ENCODE measurements at places on chromosomes 2 and 18.

DNA sequence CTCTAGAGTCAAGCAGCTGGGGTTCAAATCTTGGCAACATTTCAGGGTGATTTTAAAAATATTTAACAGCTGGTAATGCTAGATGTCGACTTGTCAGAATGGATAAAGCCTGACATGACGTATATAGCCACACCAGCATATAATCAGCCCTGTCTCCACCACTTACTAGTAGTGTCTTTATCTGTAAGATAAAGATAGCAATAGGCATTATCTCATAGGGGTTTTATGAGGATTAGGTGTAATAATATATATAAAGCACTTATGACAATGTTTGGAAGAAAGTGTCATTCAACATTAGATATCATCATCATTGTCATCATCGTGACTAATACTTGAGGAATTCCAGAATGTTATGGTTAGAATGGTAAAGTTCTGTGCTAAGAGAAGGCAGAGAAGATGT, 369.0 kb upstream of the CWC22 start:
- DNase-seq: no peak

GRCh38 chr18:62324917-62325805, at the start of gene TNFRSF11A:
TSS of gene TNFRSF11A (plus strand) at chr18:62325310. CDS start at chr18:62325353, 43 bp downstream.
- DNase-seq: peak; percentile 24

DNA sequence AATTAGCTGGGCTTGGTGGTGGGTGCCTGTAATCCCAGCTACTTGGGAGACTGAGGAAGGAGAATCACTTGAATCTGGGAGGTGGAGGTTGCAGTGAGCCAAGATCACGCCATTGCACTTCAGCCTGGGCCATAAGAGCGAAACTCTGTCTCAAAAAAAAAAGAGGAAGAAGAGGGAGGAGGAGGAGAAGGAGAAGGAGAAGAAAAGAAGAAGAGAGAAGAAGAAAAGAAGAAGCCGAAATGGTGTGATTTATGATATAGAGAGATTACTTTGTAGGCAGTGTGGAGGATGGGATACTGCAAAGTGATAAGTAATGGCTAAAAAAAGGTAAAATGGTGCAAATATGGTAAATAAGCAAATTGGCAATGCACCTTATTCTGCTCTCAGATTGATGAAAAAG, 25.1 kb downstream of the THNSL2 start:
- DNase-seq: no peak

- DNase-seq: no peak
Measured at GRCh38 chr2:159185401-159186130, 100.9 kb downstream of the WDSUB1 start.

GRCh38 chr2:54602736-54603322, 120.6 kb upstream of the EML6 start:
- DNase-seq: no peak

- no peak for DNase-seq
Measured at GRCh38 chr2:64442801-64443429, 11.0 kb upstream of the LGALSL start.

DNA sequence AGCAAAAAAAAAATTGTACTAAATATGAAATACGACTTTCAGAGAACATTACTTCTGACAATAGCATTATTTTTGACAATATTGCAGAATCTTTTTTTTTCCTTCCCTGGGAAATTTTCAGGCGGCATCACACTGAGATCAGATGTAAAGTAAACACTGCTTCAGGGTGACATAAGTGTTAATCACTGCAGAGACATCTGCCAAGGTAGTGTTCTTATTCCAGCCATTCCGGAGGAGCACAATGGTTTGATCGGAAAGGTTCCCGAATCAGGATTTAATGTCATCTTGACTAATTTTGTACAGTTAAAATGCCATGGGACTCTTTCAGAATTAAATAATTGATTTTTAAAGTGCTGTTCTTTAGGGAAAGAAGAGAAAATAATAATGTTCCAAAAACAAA, 56.7 kb upstream of the ZNF236 start:
- DNase-seq: no peak

GRCh38 chr2:143937723-143938350, 582.1 kb downstream of the ZEB2 start:
- no peak for DNase-seq

GRCh38 chr2:134202371-134202770, 51.5 kb upstream of the MGAT5 start:
- DNase-seq: no peak

GRCh38 chr18:9710037-9710436, 1.9 kb downstream of the RAB31 start:
- DNase-seq: no peak

GRCh38 chr18:57141208-57142129, 5.4 kb upstream of the BOD1L2 start:
- DNase-seq: no peak

GRCh38 chr2:145186303-145186702, 666.4 kb upstream of the ZEB2 start:
- no peak for DNase-seq

- no peak for DNase-seq
Measured at GRCh38 chr2:181958726-181959125, 26.9 kb upstream of the PPP1R1C start.

GRCh38 chr2:232348936-232349335, 29.6 kb upstream of the ALPP start:
- DNase-seq: no peak

GRCh38 chr2:219215871-219216534, 2.8 kb downstream of the ABCB6 start:
- DNase-seq: no peak

GRCh38 chr18:50791599-50792438, 28.0 kb downstream of the MRO start:
- no peak for DNase-seq

GRCh38 chr2:231094736-231095346, 30.0 kb downstream of the HTR2B start:
- DNase-seq: no peak

DNA sequence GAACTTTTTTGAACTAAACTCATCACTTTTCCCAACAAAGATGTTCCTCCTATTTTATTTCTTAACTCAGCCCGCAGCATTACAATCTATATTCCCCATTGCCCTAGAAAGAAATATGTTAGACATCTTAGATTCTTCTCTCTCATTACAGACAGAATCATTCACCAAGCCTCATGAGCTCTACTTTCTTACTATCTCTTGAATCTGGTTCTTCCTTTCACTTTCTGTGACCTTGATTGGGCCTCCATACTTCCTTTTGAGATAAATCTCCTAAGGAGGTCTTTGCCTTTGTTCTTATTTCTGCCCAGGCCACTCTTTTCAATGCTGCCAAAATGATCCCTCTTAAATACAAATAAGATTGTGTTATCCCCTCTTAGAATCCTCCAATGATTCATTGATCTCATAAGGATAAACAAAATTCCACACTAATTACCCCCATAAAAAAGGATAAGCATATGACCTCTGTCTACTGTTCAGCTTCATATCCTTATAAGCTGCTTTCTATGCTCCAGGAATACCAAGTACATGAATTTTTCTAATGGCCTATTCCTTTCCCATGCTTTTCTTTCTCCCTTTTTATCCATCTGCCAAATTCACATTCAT, 400.0 kb downstream of the ARHGAP15 start:
- DNase-seq: no peak

GRCh38 chr2:64607381-64608304, 46.1 kb downstream of the SERTAD2 start:
- no peak for DNase-seq

DNA sequence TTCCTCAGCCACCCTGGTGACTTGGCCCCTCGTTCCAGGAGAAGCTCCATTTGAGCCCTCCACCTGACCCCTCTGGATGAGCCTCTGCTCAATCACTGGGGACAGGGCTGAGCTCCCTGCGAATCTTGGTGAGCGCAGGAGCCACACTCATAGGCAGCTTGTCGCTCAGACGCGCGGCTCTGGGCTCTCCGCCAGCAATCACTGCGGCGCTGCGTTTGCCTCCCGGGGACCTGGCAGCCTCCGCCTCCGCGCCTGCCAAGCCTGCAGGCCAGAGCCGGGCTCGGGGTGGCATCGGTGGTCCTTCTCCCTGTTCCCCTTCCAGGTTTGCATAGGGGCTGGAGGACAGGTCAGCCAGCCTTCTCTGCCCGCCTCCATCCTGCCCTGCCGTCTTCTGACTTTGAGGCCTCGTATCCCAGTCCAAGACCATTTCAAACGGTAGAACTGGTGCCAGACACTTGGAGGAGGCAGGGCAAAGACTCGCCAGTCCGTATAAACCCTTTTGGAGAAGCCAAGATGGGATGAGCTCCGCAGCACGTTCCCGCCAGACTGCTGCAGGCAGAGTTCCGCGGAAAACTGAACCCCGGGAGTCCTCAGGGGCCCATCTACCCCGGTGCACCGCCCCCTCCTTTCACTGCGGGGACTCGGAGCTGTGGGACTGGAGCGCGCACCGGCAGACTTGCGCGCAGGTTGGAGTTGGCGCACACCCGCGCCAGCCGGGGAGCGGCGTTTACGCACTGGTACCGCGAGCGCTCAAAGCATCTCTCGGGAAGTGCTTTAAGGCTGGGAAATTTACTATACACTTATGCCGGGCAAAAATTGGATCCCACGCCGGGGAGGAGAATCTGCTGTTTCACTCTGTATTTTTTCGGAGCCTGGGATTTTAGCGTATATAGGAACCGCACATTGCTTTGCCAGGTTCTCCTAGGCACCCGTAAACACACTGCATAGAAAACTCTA, 1.1 kb upstream of the TACR1 start:
- DNase-seq: no peak

GRCh38 chr2:138059487-138060300, 95.4 kb downstream of the HNMT start:
- no peak for DNase-seq

DNA sequence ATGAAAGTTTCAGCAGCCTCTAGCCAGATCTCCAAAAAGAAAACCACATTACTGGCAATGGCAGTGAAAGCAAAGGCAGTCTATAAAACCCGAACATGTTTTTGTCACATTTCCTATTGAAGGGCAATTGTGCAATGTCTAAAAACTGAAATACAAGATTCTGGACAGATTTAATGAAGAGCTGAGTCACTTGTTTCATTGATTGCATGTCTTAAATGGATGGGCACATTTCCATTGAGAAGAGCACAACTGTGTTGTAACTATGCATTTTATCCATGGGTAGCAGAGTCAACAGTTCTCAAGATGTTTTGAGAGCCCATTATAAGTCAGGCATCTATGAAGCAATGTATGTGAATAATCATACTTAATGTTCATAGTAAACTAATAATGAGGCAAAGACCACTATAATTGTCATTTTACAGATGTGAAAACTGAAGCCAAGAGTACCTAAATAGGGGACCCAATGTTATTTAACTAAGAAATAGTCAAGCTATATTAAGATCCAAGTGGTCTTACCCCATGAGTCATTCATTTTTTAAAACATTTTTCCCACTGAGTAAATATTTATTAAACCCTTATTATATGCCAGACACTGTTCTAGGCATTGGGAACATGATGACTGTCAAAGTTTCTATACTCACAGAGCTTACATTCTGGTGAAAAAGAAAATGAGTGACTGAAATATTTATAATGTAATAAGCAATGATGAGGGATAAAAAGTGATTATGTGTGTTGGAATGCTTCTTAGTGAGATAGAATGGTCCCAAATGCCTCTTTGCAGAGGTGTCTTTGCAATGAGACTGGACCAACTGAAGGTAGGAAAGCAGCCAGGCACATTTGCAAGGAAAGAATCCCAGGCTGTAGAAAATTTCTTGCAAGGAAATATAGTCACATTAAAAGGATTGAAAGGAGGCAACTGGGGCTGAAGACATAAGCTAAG, 818.9 kb upstream of the ACVR2A start:
- DNase-seq: no peak

GRCh38 chr2:184125867-184126266, 472.5 kb upstream of the ZNF804A start:
- no peak for DNase-seq

DNA sequence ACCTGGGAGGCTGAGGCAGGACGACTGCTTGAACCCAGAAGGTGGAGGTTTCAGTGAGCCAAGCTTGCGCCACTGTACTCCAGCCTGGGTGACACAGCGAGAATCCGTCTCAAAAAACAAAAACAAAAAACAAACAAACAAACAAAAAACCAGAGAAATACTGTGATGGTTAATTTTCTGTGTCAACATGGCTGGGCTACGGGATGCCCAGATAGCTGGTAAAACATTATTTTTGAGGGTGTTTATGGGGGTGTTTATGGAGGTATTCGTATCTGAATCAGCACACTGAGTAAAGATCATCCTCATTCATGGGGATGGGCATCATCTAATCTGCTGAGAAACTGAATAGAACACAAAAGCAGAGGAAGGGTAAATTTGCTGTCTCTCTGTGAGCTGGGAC, 40.8 kb upstream of the COX7A2L start:
- no peak for DNase-seq

- DNase-seq: no peak
Measured at GRCh38 chr2:7879483-7879835, 802.4 kb upstream of the ID2 start.

DNA sequence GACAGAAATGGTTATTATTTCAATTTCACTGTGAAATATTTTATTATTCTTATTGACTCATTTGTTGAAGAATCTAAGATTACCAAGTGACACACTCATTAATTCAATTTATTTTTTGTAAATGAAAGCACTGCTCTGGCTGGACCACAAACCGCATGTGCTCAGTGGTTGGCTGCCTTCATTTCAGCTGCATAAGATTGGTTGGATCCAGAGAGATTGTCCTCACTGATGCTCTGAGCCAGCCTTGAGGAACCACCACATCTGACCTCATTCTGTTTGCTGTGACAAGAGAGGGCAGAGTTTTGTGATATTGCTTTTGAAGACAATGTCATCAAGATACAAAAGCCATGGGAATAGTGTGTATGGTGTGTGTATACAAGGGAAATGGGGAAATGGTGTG, 192.1 kb downstream of the CYRIA start:
- no peak for DNase-seq

GRCh38 chr2:234502285-234502918, 5.5 kb upstream of the ARL4C start:
- DNase-seq: no peak

GRCh38 chr2:207182911-207183310, 17.2 kb upstream of the KLF7 start:
- no peak for DNase-seq

- no peak for DNase-seq
Measured at GRCh38 chr2:45794134-45794617, 142.7 kb downstream of the PRKCE start.

- DNase-seq: no peak
Measured at GRCh38 chr2:190537765-190538164, 3.2 kb upstream of the NEMP2 start.

DNA sequence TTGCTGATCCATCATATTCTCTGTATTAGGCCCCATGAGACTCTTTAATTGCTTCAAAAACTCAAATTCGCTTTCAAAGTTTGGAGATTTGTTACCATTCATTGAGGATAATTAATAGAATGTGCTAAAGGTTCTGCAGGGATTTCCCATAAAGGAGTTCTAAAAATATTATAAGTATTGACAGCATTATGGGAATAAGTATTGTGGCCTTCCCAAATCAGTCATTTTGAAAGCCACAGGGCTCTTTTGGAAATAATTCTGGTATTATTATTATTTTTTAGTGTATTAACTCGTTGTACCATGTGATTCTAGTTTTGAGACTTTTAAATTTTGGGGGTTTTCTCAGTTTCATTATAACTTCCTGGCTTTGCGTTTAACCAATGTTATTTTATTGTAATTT, 37.1 kb downstream of the LCLAT1 start:
- DNase-seq: no peak

- DNase-seq: no peak
Measured at GRCh38 chr2:59690849-59691248, 862.6 kb downstream of the BCL11A start.

Data from activated naive CD8-positive, alpha-beta T cell treated with anti-CD3 and anti-CD28 coated beads, Interleukin-2, amount 50 U/mL, for 16 hours (primary cell).